ENCODE measurements at places on chromosomes 1 and 21.

GRCh38 chr1:153880962-153881361, 41.8 kb downstream of the GATAD2B start:
- DNase-seq = peak; percentile 33

DNA sequence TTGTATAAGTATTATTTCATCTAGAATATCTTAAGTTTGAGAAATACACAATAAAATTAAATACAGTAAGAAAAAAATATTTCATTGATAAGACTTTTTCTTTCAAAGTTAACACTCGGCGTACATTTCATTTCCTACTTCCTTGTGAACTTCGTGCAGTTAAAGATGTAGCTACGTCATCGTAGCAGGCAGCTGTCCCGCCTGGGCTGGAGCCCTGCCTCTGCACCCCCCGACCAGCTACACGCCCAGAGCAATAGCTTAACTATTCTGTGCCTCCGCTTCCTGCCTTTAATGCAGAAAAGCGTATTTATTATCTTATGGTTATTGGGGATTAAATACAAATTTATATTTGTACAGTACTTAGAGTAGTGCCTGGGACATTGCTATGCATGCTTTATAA, 53.5 kb downstream of the CLSTN1 start:
- DNase-seq = no peak

DNA sequence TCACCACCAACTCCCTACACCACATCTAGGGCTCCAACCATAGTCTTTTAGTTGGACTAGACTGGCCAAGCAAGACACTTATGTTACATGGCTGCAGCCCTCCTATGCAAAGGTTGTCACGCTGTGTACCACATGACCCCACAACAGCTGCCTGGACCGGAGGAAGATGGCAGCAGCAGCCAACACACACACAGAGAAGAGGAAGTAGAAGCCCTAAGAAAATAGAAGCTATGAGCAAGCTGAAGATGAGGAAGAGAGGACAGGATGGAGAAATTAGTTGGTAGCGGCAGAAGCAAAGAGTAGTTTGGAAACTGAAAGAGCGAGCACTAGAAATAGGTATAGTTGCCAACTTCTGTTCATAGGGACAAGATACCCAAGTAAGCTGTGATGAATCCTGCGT, 60.8 kb upstream of the RALGPS2 start:
- no peak for DNase-seq

GRCh38 chr1:157278383-157279137, 140.4 kb upstream of the ETV3 start:
- no peak for DNase-seq

DNA sequence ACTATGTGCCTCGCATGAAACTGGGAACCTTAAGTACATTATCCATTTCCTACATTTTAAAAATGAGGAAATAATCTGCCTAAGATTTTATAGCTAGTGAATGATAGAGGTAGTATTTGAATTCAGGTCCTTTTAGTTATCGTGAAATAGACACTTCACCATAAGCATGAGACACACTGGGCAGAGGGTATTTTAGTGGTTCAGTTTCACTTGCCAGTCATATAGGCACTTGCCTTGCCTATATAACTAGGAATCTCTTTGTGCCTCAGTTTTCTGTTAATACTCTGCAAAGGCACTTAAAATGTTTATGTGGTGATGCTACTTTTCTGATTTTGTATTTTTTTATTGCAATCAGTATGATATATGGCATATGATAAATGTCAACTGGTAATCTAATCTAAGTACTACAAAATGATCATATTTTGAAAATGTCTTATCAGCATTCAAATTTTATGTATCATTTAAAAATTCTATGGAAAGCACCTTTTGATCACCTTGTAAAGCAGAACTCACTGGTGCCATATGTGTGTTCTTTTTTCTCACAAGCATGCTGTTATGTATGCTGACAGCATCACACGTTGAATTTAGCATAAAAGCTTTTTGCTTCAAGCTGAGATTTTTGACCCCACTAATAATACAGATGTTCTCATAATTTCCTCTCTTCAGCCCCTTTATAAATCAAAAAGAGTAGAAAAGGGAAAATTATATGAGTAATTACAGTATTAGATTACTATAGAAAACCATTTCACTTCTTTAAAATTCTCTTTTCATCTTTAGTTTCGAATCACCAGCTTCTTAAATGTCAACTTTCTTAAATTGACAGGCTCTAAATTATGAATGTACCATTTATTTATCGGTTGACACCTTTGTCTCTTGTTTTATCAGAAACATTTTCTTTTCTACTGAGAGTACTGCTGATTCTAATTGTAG, 52.6 kb downstream of the RPS6KC1 start:
- DNase-seq = no peak

- no peak for DNase-seq
These were observed 67.2 kb downstream of the TTLL7 start for GRCh38 chr1:83931658-83932253.

- no peak for DNase-seq
These were observed 65.8 kb downstream of the MEGF6 start for GRCh38 chr1:3545363-3546047.

DNA sequence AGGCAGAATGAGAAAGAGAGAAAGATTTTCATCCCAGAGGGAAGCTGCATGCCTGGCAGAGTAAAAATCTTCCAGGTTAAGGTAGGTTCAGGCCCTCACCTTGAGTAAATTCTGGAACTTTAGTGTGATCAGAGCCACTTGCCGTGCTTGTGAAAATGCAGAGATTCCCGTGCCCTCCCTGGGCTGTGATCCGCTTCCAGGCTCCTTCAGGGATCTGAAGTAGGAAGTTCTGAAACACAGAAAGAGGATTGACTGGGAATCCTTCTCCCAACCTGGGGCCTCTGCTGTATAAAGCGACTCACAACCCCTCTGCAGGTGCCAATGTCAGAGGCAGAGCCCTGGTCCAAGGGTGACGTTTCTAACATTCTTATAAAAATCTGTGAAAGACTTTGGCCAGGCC, 26.6 kb downstream of the NUAK2 start:
- no peak for DNase-seq

- no peak for DNase-seq
These were observed 116.3 kb downstream of the NCAM2 start for GRCh38 chr21:21114461-21114860.

- no peak for DNase-seq
These were observed 301 bp upstream of the NUDT17 start for GRCh38 chr1:145845144-145845513.

DNA sequence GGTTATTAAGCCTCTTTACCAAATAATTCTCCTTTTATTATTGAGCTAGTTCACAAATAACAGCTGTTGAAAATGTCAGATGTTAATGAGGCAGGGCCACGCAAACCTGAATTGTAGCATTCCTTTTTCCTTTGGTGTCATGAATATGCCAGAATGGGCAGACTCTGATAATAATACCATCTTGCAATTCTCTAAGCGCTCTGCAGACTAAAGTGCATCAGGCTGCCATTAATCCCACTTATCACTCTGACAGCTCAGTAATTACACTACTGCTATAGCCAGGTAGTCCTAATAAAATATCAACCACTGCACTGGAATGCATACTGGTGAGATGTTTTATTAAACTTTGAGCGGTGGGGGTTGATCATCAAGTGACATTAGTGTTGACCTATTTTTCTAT, 177.7 kb downstream of the DPYD start:
- DNase-seq = no peak

- DNase-seq = no peak
These were observed 19.6 kb downstream of the CDKN2C start for GRCh38 chr1:50989694-50990093.

DNA sequence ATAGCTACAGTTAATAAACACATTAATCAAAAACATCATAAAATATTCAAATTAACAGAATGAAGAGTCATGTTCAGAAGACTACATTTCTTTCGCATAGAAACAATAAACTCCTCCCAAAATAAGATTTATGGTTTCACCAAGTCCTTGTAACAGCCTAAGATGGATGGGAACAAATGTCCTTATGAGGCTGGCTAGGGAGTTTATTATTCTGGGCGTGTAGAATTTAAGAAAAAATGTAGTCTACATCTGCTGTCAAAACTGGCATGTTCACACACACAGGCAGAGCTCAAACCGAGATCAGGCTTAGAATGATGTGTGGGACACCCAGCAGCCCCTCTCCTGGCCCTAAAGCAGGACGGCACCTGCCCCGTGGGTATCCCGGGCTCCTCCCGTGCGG, 101.1 kb downstream of the NPHP4 start:
- DNase-seq = no peak

GRCh38 chr1:157287462-157287861, 149.3 kb upstream of the ETV3 start:
- no peak for DNase-seq

DNA sequence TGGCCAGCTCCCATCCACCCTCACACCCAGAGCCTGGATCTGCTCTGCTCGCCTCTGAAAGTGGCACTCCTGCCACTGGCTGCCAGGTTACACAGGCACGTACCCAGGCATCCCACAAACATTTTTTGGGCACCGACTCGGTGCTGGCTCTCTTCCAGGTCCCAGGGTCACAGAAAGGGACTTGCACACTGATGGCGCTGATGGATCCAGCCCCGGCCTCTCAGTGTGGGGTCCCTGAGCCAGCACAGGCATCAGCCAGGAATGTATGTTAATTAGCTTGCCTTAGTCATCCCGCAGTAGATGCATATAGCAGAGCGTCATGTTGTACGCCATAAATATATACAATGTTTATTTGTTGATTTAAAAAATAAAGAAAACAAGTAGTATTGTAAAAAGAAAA, 537.2 kb downstream of the NPHP4 start:
- DNase-seq = no peak

DNA sequence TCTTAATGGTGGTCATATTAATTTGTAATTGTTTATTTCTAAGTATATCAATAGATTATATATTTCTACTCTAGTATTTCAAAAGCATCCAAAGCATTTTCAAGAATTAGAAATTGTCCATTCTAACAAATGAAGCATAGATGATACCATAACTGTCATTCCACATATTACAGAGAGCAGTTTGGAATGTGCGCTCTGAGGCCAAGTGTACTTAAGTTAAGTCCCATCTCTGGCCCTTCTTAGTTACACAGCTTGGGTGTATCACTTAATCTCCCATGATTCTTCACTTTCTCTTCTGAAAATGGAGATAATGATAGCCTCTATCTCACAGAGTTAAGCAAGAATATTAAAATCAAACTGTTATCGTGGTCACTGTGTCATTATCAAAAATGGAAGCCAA, 281.1 kb downstream of the MRPL39 start:
- no peak for DNase-seq

GRCh38 chr1:212432272-212432660, 454 bp upstream of the NENF start:
- DNase-seq = no peak

DNA sequence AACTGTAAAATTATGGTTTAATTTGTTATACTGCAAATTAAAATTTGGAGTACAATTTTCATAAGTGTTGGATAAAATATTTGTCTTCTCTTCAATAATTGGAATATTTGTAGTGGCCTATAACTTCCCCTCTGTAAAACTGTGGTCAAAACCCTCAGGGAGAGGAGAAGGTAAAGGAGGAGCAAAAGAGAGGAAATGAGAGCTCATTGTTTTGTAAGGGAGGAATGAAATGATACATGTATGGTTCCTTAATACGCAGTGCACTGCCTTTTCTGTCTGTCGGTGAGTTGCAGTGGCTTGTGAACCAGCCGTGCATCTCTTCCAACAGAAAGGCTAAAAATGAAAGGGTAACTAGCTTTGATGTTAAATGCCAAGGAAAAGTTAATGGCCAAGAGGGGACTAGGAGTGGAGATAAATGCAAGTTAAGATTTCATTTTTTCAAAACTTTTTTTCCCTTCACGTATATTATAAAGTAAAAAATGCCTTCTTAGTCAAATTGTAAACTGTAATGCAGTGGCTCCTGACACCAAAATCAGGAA, 26.4 kb downstream of the LRRC8D start:
- DNase-seq = no peak

GRCh38 chr1:42639116-42639515, 19.1 kb upstream of the PPIH start:
- DNase-seq = no peak

DNA sequence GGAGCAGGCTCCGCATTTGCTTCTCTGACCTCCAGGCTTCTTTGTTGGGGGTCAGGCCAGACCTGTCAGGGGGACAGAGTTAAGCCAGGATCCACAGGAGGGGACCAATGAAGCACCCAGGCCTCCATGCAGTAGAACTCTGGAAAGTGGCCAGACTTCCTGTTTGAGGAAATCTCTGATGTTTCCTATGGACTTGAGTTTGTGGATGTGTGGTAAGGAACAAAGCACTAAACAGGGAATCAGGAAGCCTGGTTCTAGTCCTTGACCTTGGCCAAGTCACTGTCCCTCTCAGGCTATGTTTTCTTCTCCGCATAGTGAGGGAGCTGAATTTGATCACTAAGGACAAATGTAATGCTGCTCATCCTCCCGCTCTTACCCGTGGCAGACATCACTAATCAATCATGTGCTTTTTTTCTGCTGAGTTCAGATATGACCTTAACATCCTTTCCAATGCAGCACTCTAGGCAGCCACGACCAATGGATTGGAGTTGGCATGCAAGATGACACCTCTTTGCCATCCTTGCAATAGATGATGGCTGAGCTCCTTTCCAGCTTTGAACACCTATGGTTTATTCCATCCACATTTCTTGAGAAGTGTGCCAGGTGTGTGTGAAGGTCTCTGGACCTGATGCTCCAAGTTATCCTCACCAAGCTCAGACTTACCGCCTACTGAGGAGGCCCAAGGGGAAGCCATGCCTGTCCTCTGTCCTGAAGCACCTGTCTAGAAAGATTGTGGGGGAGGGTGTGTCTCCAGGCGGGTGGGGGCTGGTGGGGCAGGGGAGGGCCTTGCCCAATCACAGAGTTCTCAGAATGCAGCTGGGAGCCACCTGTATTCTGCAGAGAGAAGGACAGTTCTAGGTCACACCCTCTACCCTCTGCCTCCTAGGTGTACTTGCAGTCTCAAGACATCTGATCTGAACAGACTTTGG, 9.9 kb downstream of the SH2D2A start:
- DNase-seq = no peak

- DNase-seq = no peak
These were observed 168.4 kb downstream of the PCNX2 start for GRCh38 chr1:233127157-233127556.

DNA sequence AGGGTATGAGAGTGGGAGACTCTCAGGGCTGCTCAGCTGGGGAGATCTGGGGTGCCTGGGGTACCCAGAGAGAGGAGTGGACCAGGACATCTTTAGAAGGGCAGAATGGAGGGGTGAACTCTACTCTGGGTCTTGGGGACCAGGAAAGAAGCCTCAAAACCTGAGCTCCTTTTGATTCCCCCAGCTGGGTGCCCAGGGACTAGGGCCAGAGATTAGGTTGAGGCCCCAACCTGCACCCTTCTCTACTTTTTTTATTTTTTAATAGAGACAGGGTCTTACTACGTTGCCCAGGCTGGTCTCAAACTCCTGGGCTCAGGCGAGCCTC, 1.9 kb downstream of the PDZK1IP1 start:
- no peak for DNase-seq

- no peak for DNase-seq
These were observed 5.1 kb upstream of the GJA4 start for GRCh38 chr1:34787461-34788420.

- DNase-seq = no peak
These were observed 300.0 kb downstream of the CHRM3 start for GRCh38 chr1:239686386-239686785.

GRCh38 chr1:203681739-203682138, 55.1 kb downstream of the ATP2B4 start:
- DNase-seq = no peak
